ENCODE measurements at places on chromosomes 1 and 21.

DNA sequence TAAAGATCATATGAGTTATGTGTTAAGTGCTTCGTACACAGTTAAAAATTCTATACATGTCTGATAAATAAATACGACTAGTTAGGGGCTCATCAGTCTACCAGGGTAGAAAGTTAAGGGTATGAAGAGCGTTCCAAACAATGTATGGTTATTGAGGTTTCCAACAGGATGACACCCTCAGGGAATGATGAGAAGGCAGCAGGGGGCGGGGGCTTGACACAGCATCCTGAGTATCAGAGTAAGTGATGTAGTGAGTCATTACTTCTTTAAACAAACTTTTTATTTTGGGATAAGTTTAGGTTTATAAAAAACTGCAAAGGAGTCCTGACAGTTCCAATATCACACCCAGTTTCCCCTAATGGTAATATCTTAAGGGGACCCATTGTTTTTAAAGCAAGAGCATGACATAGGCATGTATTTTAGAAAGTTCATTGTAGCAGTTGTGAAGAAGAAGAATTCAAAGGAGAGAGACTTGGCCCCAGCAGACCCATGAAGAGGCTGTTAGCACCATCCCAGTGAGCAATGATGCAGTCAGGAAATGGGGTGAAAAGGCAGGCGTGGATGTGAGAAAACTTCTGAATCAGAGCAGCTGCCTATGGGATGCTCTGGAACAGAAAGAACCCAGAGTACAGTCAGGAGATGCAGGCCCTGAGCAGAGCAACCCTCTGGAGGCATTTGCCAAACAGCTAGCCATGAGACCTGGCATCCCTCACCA is 15.0 kb upstream of the PSMB2 start:
- no peak for DNase-seq

- no peak for DNase-seq
These were observed 119.7 kb upstream of the ZNF648 start for GRCh38 chr1:182181167-182181572.

DNA sequence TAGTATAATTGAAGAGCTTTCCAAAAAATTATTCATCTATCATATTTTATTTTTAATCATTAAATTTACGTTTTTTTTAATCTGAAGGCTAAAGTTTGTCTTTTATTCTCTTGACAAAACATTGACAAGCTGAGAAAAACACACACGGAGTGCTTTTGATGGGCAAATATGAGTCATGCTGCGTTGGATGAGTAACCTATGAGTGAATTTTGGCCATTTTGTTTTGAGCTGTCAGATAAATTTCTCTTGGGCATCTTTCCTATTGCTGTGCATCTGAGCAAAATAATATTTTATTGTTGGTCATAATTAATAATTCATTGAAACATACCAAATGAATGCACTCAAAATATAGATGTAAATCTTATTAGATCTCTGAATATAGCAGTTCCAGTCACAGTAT is 1144.1 kb upstream of the ADGRL2 start:
- DNase-seq: no peak

- no peak for DNase-seq
These were observed 30.5 kb downstream of the EPHB2 start for GRCh38 chr1:22741118-22741517.

GRCh38 chr1:189609167-189609566 is 868.5 kb downstream of the BRINP3 start:
- DNase-seq: no peak

- no peak for DNase-seq
These were observed 32.4 kb downstream of the ATP1A1 start for GRCh38 chr1:116405241-116406135.

GRCh38 chr1:187504779-187505178 is 676.0 kb downstream of the PLA2G4A start:
- no peak for DNase-seq

DNA sequence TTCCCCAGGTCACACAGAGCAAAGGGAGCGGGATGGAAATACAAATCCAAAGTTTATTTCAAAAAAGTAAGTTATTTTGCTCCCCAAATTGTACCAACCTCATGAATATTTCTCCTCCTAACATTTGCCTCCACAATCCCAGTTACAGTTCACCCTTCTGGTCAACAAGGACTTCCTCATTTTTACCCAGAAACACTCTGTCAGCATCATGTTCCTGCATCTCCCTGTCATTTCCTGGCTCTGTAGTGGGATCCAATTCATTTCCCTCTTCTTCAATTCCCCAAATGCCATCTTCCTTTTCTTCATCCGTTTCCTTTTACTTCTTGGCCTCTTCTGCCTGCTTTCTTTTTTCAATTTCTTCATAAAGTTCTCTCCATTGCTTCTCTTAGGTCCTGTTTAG is 32.0 kb upstream of the EPS15 start:
- no peak for DNase-seq

DNA sequence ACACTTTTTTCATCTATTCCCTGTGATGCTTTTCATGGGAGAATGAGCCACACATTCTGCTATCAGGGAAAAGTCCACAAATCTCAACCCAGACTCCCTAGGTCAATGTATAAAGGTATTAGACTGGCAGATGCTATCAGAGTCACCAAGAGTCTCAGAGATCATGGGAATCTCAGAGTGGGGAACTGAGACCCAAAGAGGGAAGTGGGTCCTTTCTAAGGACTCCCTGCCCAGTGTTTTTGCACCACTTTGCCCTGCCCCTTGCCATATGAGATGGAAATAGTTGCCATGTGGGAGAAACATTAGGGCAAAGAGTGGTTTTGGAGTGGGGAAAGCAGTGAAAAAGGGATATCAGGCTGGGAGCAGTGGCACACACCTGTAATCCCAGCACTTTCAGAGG is 19.1 kb upstream of the AZIN2 start:
- no peak for DNase-seq

- DNase-seq: no peak
These were observed 3.8 kb downstream of the HECTD3 start for GRCh38 chr1:45007311-45007710.

DNA sequence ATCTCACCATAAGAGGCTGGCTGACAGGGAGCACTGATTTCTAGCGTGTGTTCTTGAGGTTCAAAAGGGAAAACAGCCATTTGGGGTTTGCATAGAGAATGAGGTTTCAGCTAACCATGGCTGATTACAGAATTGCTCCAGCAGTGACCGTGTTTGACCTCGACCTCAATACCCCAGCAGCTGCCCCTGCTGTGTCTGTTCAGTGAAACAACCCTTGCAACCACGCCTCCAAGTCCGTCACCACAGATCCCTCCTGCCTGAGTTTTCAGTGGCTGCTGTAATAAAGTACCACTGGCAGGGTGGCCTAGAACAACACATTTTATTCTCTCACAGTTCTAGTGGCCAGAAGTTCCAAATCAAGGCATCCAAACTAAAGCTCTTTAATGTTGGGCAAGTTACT is 147.7 kb downstream of the HUNK start:
- no peak for DNase-seq

Measured in GM12864 (cell line).